ENCODE measurements at places on chromosomes 12 and 14. TPM values are rescaled to one million over a fixed set of nuclear protein-coding genes. Genes with fewer than 3 reads are reported as not detected.

DNA sequence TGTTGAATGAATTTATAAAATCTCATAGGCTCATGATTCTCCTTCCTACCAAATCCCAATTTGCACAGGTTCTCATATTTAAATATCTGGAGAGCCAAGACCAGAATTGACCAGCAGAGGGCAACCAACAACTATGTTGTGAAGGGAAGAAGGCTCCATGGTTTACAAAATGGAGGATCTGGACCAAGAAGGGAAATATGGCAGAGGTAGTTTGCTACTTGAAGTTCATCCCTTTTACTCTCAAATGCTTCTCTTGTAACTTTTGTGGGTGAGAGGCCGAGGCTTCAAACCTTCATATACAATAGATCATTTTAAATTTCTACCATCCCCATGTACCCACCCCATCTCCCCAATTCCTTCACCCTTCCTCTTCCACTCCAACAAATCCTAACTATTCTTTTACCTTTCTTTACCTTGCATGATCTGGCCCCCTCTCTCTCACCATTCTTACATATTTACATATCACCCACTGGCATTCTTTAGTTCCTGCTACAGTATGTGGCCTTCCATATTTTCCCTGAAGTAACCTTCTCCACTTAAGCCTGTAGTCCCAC, 3.8 kb upstream of the SMARCC2 start:
- peak; percentile 77 for DNase-seq

Gene LRTM2
- total RNA-seq, result not detected

- no peak for DNase-seq
Measured at GRCh38 chr12:95760371-95760770, 30.2 kb downstream of the NTN4 start.

DNA sequence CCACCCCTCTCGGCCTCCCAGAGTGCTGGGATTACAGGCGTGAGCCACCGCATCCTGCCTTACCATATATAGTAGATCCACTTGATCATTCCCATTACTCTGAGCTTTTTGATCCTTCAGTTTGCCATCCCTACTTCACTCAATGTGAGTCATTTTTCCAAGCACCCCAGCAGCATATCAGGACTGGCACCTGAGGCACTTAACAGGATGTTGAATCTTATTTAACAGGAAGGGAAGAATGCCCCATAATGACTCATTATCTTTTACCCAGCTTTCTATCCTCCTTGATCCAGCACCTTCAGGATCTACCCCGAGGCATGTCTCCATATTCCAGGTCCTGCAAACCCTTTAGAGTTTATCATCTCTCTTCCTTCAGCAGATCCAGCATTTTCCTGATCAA, 84.9 kb upstream of the CMKLR1 start:
- no peak for DNase-seq

GRCh38 chr14:93548102-93548843, 117.5 kb downstream of the UNC79 start:
- DNase-seq, result no peak

DNA sequence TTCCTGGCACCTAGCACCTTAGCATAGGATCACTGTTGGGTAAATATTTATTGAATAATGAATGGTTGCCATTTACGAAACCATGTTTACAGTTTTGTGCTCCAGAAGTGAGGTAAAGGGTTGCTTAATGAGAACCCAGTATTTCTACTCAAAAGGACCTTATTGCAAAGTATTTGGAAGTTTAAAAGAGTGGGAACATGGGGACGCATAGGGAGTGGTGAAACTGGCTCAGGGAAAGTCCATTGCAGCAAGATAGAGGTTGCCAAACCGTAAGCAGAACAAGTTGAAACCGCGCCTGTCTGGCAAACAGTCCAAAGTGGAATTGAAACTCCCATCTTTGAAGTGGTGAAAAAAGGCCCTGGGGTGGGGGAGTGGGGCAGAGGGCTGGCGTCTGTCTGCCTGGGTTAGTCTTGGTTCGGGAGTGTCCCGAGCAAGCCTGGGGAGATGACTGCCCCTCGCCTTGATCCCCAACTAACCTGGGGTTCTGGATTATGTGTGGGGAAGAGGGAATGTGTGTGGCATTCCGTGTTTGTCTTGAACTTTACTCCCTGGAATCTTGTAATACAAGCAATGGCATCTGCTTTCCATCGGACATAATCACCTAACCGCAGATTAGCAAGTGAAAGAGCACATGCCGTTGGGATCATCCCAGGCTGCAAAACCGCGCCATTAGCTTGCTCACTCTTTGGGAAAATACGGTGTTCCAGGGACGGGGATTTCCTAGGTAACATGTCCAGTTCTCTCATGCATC, 7.2 kb downstream of the ALDH2 start:
- DNase-seq, result no peak

Measured in endothelial cell (in vitro differentiated cells).